ENCODE measurements at places on chromosomes 2 and 18.

GRCh38 chr2:234258562-234259141 lies 208.2 kb downstream of the SPP2 start:
- no peak for DNase-seq

DNA sequence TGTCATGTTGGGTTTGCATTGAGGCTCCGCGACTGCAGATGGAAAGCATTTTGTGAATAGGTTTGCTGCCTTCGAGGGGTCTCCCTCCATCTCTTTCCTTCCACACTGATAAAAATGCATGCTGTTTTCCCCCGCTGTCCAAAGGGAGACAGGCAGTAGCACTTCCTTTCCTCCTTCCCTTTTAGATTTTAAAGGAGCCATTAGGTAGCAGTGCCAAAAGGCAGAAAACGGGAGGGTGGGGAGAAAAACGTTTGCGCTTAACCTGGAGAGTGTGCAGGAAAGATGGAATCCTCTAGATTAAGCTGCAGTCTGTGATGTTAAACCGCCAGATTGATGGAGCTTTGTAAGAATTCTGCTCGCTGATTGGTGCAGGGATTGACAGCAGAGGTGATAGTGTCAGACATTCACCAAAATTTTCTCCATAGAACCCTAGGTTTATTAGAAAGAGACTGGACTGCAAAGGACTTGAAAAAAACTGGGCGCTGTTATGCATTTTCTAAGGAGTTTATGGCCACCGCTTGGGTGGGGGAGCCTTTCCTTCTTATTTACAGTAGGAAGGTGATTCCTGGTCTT lies 688 bp downstream of the MAPRE2 start:
- DNase-seq = peak; percentile 71

DNA sequence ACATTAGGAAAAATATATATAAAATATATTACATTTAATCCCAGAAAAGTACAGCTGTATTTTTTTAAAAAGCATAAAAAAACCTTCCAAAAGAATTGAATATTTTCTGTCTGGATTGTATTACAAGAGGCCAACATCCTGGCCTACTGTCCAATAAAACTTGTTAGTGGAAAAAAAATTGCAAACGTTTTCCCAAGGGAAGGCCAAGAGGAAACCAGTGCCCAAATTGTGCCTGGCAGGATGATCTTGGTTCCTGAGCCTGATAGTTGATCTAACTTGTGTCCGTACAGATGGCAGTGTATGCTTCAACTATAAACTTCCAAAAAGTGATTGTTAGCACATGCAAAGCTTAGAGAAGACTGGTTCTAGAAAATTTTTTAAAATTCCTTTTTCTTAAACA lies 90.6 kb upstream of the LPIN2 start:
- DNase-seq = no peak

GRCh38 chr2:18701981-18702380 lies 112.6 kb upstream of the NT5C1B start:
- no peak for DNase-seq

GRCh38 chr2:119748135-119748534 lies 11.6 kb upstream of the PTPN4 start:
- DNase-seq = no peak

DNA sequence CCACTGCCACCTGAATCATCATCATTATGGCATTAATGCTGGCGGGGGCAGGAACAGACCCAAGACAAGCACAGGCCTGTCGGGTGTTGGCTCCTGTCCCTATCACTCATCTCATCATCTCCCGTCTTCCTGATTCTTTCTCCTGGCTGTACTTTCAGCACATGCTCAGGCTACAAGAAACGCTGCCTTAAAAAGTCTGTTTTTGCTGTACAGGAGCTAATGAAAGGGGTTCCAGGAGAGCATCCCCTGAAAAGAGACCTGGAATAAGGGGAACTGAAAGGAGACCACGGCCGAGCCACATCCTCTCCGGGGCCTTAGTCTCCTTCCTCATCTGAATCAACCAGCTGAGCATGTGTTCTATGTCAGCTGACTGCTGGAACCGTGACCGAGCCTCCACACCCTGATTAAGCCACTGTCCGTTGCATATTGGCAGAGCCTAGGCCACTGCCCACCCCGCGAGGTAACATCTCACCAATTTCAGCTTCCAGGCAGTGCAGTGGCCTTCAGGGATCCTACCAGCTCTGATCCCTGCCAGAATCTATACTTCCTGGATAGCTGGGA lies 62.6 kb downstream of the DNMT3A start:
- DNase-seq = no peak

- no peak for DNase-seq
These were observed 68.1 kb upstream of the CTAGE1 start for GRCh38 chr18:22485808-22486244.

DNA sequence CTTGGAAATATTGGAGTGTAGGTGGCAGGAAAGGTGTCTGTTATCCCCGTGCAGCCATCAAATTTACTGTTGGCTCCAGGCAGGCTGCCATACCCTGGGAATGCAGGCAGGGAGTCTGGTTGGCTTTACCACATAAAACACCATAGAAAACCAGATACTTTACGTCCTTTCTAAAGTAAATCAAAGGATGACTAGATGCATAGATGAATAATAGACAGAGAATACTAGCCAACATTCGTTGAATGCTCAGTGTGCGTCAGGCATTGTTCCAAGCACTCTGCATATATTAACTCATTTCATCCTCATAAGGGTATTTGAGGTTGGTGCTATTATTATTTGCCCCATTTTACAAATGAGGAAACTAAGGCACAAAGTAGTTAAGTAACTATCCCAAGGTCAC lies 65.2 kb downstream of the VSNL1 start:
- no peak for DNase-seq

DNA sequence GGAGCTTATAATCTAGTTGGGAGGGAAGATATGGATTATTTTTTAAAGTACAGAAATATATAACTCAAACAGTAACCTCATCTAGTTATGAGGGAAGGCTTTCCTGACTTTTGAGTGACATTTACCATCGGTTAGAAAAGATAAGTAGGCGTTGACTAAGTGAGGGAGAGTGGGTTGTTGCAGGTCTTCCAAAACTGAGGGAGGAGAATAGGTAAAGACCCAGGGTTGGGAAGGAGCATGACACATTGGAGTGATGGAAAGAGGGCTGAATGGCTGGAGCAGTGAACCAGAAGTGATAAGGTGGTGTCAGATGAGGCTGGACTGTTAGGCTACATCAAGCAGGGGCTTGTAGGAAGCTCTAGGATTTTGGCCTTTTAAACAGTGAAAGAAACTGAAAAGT lies 10.6 kb upstream of the NUP35 start:
- no peak for DNase-seq

- no peak for DNase-seq
These were observed 26.5 kb downstream of the SLC1A4 start for GRCh38 chr2:65015731-65016130.

DNA sequence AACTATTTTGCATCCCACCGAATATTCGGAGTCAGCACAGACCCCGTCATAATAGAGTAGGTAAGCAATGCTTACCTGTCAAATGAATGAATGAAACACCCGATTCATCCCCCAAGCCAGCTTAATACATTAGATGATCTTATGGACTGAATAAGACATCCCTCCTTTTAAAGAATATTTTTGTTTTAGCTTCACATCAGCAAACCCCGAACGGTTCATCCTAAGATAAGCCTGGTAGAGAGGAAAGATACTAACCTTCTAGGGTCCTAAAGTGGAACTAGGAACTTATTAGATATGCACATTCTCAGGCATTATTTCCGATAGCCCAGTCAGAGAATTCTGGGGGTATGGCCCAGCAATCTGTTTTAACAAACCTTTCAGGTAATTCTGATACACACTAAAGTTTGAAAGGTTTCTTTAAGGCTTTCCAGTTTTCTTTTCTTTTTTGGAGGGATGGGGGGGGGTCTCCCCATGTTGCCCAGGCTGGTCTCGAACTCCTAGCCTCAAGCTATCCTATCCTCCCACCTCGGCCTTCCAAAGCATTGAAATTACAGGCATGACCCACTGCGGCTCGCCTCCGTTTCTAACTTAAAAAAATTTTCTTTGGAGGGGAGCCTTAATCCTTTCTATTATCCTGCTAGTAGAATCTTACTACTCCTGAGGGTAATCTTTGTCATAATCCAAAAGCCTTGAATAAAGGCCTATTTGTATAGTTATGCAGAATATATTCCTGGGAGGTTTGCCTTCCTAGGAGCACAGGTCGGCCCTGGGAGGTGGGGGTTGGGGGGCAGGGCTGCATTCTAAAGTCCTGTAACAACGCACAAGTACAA lies 1.0 kb upstream of the ACTR3 start:
- DNase-seq = no peak

- DNase-seq = peak; percentile 34
These were observed 15.8 kb downstream of the C18orf63 start for GRCh38 chr18:74331404-74331803.

GRCh38 chr18:2714140-2714539 lies 58.6 kb downstream of the SMCHD1 start:
- DNase-seq = no peak

DNA sequence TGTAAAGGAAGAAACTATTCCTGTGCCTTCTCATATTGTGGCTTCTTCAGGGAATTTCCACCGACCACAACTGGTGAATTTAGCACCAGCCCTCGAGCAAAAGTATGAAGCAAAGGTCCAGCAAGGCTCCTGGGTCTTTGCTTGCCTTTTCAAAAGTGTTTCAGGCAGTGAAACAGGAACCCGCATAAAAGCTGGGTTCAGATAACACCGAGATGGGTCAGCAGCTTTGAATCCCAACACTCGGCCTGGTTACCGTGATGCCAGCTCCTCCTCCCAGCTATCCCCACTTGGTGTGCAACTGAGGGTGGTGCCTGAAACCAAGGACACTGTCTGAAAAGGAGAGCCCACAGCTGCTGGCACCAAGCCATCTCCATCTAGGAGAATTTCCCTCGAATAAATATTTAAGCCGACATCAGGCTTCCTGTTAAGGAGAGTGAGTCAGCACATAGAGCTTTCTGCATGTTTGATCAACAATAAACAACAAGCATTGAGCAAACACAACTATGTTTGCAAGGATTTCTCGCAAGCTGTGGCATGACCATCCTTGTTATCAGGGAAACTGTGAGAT lies 69.5 kb downstream of the ANTXR1 start:
- no peak for DNase-seq

DNA sequence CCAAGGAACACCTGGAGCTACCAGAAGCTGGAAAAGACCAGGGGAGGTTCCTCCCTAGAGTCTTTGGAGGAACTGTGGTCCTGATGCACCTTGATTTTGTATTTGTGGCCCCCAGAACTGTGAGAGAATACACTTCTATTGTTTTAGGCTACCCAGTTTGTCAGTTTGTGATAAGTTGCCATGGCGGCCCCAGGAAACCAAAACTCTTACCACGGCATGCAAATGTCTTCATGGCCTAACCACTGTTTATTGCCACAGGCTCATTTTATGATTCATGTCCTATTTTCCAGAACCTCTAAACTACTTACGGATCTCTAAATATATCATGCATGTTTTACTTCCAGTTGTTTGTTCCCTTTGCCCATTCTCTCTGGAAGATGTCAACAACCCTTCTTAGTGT lies 1250.7 kb upstream of the FAM98A start:
- no peak for DNase-seq

DNA sequence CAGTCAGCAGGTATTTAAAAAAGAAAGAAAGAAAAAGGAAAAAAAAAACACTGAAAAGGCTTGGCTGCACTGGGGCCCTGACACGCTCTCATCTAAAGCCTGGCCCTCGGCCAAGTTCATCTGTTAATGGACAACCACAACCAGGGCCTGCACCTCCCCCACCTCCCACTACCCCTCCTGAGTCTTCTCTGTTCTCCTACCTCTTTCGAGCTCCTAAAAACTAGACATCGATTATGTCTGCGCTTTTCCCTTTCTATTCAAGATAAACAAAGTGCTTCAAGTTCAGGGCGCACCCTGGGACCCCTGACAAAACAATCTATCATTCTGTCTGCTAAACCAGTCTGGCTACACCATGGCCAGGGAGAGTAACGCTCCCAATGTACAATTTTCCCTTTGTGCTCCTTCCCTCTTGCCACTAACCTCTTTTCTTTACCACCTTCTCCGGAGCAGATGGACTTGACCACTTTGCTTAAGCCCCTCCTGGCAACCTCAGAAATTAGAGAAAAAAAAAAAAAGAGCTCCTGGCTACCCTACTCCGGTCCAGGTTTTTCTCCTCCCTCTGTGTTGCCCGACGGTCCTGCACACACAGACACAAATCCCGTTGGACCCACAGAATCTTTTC lies 22.7 kb downstream of the BCL11A start:
- peak; percentile 47 for DNase-seq

Data from NCI-H146 (cell line).